ENCODE measurements at places on chromosomes 5 and 9.

DNA sequence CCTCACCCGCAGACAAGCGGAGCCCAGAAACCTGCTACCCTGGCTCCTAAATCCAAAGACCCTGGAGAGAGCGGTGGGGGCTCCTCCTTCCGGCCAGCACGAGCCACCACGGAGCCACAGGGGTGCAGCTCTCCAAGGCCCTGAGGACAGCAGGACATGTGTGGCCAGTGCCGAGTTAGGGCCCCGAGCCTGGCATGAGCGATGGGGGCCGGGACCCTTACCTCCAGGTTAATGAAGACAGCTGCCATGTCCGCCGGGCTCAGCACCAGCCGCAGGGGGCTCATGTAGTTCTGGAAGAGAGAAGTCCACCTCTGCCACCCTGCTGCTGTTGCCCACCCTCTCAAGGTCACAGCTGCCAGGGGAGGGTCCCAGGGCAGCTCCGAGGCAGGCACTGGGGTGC, 68.9 kb upstream of the SARDH start:
- no peak for DNase-seq

DNA sequence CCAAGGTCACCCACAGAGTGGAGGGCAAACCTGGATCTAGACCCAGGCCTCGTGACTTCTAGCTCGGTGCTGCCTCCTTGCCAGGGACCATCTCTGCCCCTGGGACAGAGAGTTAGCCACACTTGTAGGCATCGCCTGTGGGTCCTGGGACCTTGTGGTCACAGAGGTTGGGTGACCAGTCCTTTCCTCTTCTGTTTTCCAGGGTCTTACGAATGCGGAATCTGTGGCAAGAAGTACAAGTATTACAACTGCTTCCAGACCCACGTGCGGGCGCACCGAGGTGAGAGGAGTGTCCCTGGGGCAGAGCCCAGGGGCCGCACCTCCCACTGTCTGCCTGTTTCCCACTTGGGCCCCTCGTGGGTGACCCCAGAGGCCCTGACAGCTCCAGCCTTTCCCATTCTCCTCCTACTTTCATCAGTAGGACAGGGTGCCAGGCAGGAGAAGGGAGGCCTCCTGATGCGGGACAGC, 76.3 kb downstream of the AMBP start:
- no peak for DNase-seq

DNA sequence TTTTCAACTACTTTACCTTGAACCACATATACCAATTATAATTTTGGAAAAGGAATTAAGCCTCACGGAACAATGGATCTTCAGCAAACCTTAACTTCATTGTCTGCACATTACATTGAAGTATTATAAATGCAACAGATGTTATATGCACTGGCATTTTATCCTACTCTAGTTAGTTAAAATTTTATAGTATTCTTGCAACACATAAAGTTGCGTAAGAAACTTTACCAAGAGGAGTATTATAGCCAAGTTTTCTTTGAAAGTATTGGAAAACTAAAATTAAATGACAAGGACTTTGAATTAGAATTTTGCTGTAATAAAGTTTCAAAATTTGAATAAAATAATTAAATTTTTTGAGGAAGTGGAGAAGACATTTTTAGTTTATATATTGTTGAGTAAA, 63.4 kb upstream of the SREK1 start:
- DNase-seq = no peak

- no peak for DNase-seq
Measured at GRCh38 chr9:4298255-4299004, 1.4 kb downstream of the GLIS3 start.

- no peak for DNase-seq
Measured at GRCh38 chr5:150611026-150611425, 29.4 kb upstream of the SYNPO start.

GRCh38 chr9:11833056-11833455, 860.1 kb upstream of the TYRP1 start:
- DNase-seq = no peak

GRCh38 chr5:82749461-82749820, 327.8 kb downstream of the TMEM167A start:
- DNase-seq = no peak

GRCh38 chr9:108515856-108516255, 339.9 kb downstream of the ACTL7B start:
- no peak for DNase-seq

DNA sequence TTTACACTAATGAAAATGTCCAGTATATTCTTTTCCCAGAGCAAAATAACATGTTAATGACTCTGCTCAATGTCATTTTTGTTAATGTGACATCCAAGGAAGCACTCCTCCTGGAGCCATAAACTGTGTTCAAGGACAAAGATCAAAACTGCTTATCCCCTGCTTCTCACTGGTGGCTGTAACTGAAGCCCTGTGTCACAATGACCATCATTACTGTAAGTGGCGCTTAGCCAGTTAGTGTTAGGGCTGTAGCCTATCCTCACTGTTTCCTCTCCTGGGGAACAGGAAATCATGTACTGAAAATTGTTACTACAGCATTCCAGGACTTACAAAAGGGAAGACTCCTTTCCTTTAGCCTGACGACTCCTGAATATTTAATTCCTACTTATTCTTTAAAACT, 71.7 kb upstream of the COX7C start:
- no peak for DNase-seq

DNA sequence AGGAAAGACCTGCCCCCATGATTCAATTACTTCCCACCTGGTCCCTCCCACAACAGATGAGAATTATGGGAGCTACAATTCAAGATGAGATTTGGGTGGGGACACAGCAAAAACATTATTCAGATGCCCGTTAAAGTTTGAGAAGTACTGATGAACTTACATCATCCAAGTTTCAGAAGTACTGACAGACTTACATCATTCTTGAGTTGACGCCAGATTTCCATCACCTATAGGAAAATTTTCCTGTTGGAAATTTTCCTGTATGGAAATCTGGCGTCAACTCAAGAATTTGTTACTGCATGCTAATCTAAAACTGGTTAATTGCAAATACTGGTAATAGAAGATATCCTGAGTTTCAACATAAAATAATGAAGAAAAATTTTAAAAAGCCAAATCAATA, 975.9 kb downstream of the MAT2B start:
- no peak for DNase-seq

DNA sequence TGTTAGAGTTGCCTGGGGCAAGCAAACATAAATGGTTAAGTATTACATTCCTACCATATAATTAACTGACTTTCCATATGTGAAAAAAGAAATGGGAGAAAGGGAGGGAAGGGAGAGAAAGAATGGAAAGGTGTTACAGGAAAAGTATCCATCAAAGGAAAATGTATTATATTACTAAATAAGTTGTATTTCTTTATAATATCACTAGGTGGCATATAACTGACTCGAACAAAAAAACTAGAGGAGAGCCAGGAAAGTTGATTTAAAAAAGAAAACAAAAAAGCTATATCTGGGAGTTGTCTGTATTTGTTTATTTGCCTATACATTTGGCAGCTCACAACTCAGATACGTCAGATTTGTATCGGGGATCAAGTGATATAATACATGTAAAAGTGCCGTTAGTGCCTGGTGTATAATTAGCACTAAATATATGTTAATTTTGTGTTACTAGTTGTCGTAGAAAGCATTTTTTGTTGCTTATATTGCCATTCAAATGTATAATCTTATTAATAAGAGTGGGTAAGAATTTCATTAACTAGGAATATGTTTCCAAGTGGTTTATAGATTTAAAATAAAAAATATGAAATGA, 59.6 kb upstream of the ADAMTS19 start:
- no peak for DNase-seq

DNA sequence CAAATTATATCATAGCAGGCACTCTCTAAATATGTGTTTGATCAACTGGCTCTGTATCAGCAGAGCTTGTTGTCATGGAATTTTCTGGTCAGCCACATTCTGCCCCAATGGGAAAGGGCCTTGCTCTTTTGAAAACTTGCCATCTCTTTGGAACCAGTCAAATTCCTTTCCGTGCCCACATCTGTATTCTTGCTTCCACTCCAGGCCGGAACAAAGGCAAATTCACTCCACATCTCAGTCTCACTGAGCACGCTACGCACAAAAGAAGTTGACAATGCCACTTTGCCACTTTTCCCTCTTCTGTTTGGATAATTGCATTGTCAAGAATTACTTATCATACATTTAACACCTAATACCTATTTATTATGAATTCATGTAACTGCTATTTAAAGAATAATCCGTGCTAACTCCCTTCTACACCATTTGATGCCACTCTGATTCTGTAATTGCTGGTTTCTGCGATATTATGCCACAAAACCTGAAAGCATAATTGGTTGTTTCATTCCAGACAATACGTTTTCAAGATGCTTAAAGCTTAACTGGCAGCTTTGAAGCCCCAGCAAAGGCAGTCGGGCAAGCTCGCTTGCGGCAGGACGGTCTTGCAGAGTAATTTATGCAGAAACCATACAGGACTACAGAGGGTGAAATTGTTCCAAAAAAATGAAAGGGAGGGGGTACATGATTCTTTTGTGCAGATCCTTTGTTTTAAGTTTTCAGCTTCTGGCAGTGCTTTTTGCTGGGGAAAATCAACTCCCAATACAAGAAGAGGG, 277.7 kb downstream of the MSX2 start:
- no peak for DNase-seq

DNA sequence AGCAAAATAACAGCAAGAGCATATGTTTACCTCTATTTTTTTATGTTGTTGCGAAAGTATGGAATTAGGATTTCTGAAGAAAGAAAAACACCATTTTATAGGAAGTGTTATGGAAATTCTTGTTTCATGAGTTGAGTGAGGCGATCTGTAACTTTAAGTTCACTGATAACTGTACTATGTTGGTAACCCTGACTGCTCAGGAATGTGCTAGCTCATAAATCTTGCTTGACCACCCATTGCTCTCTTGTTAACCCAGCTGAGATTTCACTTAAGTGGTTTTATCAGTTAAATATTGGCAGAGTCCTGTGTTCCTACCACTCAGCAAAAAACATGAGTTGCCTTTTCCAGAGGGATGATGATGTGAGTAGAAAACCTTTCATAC, 91.1 kb upstream of the STARD4 start:
- no peak for DNase-seq

GRCh38 chr5:2205185-2205585, 322.5 kb upstream of the IRX4 start:
- DNase-seq = no peak

DNA sequence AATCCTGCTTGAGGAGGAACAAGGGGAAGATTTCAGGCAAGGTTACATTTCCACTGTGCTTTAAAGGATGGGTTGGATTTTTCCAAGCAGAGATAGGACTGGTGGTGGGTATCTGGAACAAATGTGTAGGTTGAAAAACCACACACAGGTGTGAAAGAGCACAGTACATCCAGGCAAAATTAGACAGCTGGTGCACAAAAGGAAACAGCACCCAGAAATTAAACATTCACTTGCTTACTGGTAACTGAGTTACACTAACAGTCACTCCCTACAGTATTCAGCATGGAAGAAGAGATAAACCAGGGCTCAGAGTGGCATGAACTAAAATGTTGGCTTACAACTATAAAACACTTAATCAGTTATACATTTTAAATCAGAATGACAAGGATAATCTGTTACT, 81.5 kb upstream of the RASEF start:
- DNase-seq = no peak

GRCh38 chr5:178201221-178201926, 3.0 kb upstream of the HNRNPAB start:
- DNase-seq = no peak

- no peak for DNase-seq
Measured at GRCh38 chr9:97415146-97415545, 3.2 kb downstream of the TDRD7 start.

- no peak for DNase-seq
Measured at GRCh38 chr5:174522480-174523260, 201.7 kb upstream of the MSX2 start.

- no peak for DNase-seq
Measured at GRCh38 chr9:109254317-109254716, 66.5 kb downstream of the EPB41L4B start.

DNA sequence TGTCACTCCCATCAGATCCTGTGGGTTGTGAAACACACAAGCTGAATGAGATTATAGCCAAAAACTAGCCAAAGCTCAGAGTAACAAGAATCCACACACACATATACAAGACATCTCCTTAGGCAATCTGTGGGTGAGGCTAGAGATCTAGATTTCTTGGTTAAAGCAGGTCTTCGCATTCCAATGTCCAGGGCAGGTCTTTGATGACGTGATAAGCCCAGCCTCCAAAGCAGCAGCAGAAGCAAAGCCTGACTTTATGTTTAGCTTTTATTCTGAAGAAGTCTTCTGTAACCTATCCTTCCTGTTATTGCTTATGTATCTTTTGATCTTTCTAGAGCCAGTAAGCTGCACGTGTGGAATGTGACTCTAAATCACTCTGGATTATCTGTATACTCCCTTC, 199.1 kb upstream of the SLC30A5 start:
- DNase-seq = no peak

DNA sequence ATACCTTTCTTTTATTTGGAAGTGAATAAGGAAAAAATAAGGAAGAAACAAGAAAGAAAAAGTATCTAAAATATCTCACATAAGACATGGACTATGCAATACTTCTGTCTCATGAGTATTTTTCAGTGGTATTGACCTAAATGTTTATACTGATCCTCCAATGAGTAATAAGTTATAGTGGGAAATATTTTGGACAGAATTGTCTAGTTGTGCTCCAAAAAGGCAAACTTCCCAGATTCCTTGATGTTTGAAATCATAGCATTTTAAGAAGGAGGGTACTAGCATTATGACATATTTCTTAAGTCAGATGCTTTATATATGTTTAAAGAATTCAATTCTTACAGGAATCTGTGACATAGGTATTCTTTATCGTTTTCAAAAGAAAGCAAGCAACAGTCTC, 34.5 kb upstream of the BASP1 start:
- no peak for DNase-seq
